ENCODE measurements at places on chromosomes 1 and 21.

- no peak for DNase-seq
Measured at GRCh38 chr1:108130794-108131193, 69.3 kb downstream of the SLC25A24 start.

DNA sequence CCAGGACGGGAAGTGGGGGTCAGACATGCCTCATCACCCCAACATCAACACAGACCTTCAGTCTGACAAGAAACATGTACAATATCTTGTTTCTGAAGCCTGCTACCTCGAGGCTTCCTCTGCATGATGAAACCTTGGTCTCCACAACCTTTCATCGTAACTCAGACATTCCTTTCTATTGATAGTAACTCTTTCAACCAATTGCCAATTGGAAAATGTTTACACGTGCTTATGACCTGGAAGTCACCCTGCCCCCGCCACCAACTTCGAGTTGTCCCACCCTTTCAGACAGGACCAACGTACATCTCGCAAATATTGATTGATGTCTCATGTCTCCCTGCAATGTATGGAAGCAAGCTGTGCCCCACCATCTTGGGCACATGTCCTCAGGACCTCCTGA lies 159.5 kb downstream of the ETS2 start:
- DNase-seq: no peak

GRCh38 chr1:195462646-195463045 lies 1145.6 kb downstream of the KCNT2 start:
- no peak for DNase-seq

GRCh38 chr1:62875676-62876075 lies 91.7 kb downstream of the ATG4C start:
- DNase-seq: no peak

GRCh38 chr1:111735858-111736544 lies 3.2 kb downstream of the INKA2 start:
- DNase-seq: no peak

DNA sequence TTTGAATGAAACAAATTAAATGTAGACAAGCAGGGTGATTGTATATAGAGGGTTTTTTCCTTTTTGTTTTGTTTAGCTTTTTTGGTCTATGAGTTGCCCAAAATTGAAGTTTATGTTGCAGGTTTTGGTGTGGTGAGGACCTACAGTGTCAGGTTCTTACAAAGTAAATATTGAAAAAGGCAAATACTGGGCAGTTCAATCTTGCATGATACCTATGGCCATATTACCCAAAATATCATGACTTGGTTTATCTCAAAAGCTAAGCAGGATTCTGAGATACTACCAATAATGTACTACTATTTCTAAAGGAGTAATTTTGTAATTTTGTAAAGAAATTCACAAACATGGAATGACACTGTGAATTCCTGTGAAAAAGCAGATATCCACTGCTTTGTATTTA lies 1.8 kb downstream of the DNAJB4 start:
- no peak for DNase-seq

- DNase-seq: no peak
Measured at GRCh38 chr21:44697811-44698734, 1.1 kb downstream of the KRTAP10-12 start.

GRCh38 chr21:18253221-18253620 lies 8.6 kb downstream of the CHODL start:
- no peak for DNase-seq

DNA sequence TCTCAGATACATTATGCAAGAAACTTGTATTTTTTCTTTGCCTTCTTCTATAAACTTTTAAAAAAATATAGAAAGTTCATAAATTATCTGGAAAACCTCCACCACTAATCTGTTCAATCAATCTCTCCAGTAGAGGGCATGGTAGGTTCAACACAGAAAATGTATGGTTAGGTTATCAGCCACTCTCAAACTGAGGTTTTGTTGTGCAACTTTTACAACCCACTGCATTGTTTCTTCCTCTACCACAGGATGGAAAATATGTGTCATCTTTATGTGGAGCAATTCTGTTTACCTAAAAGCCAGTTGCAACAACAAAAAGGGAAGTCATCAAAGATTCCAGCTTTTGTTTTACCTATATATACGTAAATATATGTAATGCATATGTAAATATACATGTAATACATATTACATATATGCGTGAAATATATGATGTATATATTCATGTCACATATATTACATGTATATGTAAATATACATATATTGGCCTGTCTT lies 3.0 kb upstream of the RGS2 start:
- no peak for DNase-seq
